NCI-H2227 treated with DMSO at 0.1 percent for 48 hours (cell line): ENCODE measurements at places on chromosomes 7 and 10.
A peak's percentile ranks its signal among the peaks of the same experiment; 100 is the strongest.

- peak; percentile 58 for DNase-seq
Measured at GRCh38 chr10:59177031-59177797, 771 bp downstream of the PHYHIPL start.

DNA sequence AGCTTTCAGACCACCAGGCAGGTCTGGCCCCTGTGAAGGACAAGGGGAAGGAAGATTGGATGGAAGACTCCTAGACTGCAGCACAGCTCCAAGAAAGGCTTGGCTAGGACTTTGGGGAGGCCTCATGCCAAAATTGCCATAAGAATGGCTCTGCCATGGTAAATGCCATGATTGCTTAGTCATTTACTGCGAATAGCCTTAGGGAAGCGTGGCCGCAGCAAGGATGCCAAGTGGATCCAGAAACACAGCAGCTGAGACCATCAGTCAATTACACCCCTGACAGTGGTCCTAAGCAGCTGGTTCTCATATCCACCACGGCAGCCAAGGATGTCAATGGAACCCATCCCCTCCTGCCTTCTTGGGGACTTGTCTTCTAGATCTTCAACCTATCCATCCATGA, 88.2 kb upstream of the AUTS2 start:
- DNase-seq, result no peak

- DNase-seq, result no peak
Measured at GRCh38 chr10:48778193-48778857, 93.7 kb downstream of the WDFY4 start.

GRCh38 chr7:991729-992656, 9.0 kb downstream of the CYP2W1 start:
- no peak for DNase-seq

- DNase-seq, result no peak
Measured at GRCh38 chr10:101896225-101896877, 52.8 kb upstream of the KCNIP2 start.

DNA sequence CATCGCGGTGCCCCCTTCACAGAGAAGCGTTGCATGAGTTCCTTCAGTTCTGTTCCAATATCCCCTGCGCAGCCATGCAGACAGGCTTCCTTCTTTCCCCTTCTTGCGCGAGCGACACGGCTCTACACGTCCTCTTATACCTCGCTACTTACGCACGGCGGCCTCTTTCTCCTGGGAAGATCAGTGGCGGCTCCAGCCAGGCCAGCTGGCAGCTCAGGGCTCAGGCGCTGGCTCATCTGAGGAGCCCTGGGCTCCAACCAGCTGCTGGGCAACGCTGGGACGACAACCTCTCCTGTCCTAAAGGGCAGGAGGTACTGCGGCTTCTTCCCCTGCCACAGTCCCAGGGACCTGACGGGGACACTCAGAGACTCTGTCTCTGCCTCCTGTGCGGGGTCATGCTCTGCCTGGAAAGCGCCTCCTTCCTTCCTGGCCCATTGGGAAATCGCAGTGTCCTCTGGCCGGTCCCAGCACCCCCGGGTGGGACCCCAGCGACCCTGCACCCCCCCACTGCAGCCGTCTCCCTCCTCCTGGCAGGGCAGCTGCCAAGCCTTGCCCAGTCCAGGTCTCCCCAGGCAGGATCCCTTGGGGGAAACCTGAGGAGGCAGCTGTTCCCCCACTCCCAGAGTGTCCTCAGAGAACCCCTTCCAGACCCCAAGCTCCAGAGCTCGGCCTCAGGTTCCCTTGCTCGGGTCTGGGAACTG, 5.0 kb upstream of the FAM20C start:
- no peak for DNase-seq

GRCh38 chr7:126790763-126791162, 462.0 kb downstream of the GRM8 start:
- no peak for DNase-seq

DNA sequence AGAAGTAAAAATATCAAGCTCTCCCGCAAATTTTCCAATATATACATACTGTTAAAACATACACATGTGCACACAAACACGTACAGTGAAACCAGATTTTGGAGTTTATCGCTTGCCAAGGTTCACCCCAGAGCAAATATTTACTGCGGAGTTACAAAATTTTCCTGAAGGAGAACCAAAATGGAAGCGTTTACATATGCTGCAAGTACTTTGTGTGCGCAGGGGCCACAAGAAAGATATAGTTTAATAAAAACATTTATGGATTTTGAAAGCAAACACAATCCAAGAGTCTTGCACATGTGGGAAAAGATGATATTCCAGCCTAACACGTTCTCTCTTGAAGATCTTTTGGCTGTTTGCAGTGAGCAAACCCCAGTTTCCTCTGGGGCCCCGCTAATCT, 301.3 kb upstream of the NFE2L3 start:
- DNase-seq, result no peak

DNA sequence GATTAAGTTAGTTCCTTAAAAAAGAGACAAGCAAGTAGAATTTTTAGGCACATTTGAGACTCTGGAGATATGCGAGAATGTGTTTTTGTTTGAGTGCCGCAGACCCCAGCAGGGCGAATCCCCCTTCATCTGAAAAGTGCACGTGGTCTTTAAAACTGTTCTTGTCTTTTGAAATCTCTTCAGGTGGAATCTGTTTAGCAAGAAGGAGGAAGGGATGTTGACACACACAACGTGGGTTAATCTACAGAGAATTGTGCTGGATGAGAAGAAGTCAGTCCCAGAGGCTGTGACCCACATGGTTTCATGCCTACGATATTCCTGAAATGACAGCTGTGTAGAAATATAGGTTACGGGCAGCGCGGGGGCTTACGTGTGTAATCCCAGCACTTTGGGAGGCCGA, 27.1 kb upstream of the ZFAND2A start:
- no peak for DNase-seq

DNA sequence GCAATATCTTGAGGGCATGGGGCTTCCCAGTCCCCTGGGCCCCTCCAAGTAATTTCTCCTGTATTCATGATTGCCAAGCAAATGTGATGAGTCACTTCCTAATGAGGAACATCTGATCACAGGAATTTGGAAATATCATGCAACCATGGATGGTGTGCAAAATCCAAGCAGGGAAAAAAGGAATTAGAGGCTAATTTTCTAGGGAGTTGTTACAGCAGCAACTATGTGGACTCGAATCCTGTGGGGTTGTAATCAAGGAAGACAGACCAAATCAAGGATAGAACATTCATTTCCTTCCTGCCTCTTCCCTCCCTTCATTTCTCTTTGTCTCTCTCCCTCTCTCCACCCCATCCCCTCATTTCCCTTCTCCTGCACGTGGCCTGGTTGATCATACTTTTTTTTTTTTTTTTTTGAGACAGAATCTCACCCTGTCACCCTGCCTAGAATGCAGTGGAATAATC, 23.9 kb upstream of the AGFG2 start:
- DNase-seq, result no peak

DNA sequence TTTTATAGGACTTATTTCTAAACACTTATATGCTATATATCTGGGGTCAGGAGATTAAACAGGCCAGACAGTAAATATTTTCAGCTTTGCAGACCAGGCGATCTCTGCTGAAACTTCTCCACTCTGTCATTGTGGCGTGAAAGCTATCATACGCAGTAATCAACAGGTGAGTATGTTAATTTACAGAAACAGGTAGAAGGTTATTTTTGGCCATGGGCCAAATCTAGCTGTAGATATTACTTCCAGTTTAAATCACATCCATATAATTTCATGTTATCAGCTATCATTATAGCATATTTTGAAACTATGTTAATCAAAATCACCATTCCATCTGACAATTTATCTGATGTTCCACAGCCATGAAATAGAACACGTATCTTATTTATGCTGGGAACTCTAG, 67.8 kb downstream of the GPR37 start:
- DNase-seq, result no peak

GRCh38 chr10:95758351-95759025, 2.5 kb downstream of the ENTPD1 start:
- DNase-seq, result no peak

GRCh38 chr7:45938626-45939302, 17.7 kb upstream of the IGFBP3 start:
- DNase-seq, result no peak

- no peak for DNase-seq
Measured at GRCh38 chr10:20897146-20897825, at the start of gene NEBL. NEBL (minus strand) TSS chr10:20897311; CDS start chr10:20897205, 106 bp downstream.

- DNase-seq, result no peak
Measured at GRCh38 chr7:113548561-113548960, 370.2 kb downstream of the PPP1R3A start.
